ENCODE measurements at places on chromosomes 11 and 22. TPM values are rescaled to one million over a fixed set of nuclear protein-coding genes. Genes with fewer than 3 reads are reported as not detected.

DNA sequence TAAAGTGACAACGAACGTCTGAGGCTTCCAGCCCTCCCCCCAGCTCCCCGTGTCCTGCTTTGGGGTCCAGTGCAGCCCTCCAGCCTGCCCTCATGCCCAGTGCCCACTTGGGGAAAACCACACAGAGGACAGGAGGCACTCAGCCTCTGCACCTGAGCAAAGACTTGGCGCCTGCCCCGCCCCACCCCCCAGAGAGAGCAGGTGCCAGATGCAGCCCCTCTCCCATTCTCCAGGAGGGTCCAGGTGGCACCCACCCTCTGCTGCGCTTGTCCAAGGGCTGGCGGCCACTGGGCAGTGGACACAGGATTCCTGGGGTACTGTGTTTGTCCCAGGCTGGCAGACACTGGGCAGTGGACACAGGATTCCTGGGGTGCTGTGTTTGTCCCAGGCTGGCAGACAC, 15.7 kb downstream of the RNH1 start:
- no peak overlapping the region for H3K27ac ChIP-seq
- no peak for DNase-seq
- H3K4me3 ChIP-seq, result no peak overlapping the region
- H3K36me3 ChIP-seq, result peaks cover 74% of the 10 kb centered on the region
- no peaks in the 10 kb centered on the region for H3K4me1 ChIP-seq

GRCh38 chr11:61019037-61019831, 47.8 kb downstream of the CD6 start:
- H3K4me3 ChIP-seq, result no peak overlapping the region
- no peak overlapping the region for H3K27ac ChIP-seq
- H3K4me1 ChIP-seq, result no peaks in the 10 kb centered on the region
- H3K36me3 ChIP-seq, result no peaks in the 10 kb centered on the region
- H3K27me3 ChIP-seq, result peaks cover 9% of the 10 kb centered on the region

CTSW gene
- 0.53 TPM for polyA plus RNA-seq

GRCh38 chr11:20110908-20111669, 49.2 kb downstream of the DBX1 start:
- peaks cover 26% of the 10 kb centered on the region for H3K4me1 ChIP-seq
- no peak overlapping the region for H3K4me3 ChIP-seq
- peak overlapping the region; percentile 80 for H3K27ac ChIP-seq

GLYATL1 gene
- not detected for polyA plus RNA-seq

DNA sequence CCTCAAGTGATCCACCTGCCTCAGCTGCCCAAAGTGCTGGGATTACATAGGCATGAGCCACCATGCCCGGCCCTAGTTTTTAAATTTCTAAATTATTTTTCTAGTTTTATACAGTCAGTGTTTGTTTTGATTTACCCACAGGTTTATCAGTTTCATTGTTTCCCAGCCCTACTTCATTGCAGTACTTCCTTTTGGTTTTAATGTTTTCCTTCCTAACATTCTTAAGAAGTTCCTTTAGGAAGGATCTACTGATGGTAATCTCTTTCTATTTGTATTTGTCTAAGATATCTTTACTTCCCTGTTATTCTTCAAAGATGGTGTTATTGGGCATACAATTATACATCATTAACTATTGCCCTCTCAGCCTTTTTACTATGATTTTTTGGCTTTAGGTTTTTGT, 4.9 kb upstream of the EXT2 start:
- no peaks in the 10 kb centered on the region for H3K36me3 ChIP-seq
- no peak for DNase-seq
- H3K4me3 ChIP-seq, result no peak overlapping the region
- no peaks in the 10 kb centered on the region for H3K27me3 ChIP-seq
- H3K27ac ChIP-seq, result no peak overlapping the region

MYEOV gene
- polyA plus RNA-seq, result 0.08 TPM

LSP1 gene
- 10.0 TPM for polyA plus RNA-seq

Data from heart left ventricle (tissue), 16 donors.